Heart right ventricle (tissue), 16 donors: ENCODE measurements at places on chromosomes 16 and 17. TPM values are rescaled to one million over a fixed set of nuclear protein-coding genes. Genes with fewer than 3 reads are reported as not detected.
A peak's percentile ranks its signal among the peaks of the same experiment; 100 is the strongest.

Gene PYY
- total RNA-seq = not detected

GRCh38 chr17:32873114-32873513 lies 3.8 kb downstream of the MYO1D start:
- DNase-seq = no peak

DNA sequence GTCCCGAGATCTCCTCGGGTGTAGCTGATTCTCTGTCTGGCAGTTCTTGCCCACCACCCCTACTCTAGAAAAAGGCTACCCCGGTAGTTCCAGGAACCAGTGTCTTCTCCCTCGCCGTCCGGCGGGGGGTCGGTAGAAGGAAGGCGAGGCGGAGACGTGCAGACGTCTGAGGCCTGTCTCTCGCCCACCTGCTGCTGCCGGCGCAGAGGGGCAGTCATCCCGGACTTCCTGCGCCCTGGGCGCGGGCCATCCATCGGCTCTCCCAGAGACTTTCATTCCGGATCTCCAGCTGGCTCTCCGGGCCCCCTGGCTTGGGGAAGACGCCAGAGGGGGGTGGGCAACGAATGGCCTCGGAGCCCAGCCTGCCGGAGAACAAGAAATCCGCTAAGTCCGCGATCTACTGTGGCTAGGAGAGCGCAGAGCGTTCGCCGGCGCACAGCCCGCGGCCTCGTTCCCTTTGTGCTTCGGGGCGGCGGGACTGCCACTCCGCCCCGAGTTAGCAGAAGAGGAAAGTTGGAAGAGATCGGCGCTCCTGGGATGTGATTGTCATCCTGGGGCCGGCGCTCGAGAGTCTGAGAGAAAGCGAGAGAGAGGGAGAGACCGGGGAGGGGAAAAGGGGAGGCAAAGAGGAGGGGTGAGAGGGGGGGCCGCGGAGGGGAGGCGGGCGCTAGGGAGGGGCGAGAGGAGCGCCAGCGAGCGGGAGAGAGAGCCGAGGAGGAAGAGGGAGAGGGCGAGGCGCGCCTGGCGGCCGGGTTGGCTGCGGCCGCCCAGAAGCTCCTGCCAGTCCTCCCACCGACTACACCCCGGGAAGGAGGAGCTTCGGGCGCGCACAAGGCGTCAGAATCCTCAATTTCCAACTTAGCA lies at the start of gene IRX5:
Gene IRX5 (plus strand): TSS at position 861 of the 864 bp plus-strand sequence. CDS start 334 bp downstream, outside the sequence.
- peak; percentile 91 for DNase-seq

DNA sequence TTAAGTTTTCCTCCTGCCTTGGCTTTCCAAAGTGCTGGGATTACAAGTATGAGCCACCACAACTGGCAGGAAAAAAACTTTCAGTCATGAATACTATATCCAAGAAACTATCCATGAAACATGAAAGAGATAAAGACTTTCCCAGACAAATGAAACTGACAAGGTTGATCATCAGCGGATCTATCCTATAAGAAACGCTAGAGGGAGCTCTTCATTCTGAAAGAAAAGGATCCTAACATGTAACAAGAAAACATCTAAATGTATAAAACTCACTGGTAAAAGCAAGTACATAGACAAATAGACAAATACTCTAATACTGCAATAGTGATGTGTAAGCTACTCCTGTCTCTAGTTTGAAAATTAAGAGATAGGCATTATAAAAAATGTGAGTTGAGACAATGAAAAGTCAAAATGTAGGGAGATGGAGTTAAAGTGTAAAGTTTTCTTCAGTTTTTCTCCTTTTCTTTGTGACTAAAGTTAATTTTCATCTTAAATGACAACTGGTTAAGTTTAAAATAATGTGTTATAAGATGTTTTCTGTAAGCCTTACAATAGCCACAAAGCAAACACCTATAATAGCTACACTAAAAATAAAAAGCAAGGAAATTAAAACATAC lies 79.6 kb upstream of the TEKT1 start:
- no peak for DNase-seq

GRCh38 chr16:7452090-7452489 lies 119.4 kb downstream of the RBFOX1 start:
- no peak for DNase-seq

- no peak for DNase-seq
Measured at GRCh38 chr16:22235839-22236745, 30.0 kb downstream of the EEF2K start.

DNA sequence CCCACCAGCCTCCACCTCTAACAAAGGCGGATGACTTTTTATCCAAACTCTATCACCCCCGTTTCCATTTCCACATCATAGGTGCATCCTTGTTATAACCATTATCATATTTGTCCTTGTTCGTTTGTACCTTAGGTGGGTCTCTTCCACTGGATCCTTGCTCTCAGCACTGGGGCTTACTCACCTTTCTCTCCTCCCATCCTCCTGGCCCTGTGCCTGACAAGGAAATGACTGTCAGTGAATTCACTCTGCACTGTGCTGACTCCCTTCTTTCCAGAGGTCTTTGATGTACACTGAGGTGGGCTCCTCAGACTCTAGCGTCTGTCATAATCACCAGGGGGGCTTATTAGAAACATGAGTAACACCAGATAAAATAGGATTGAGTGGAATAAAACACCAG lies 3.1 kb downstream of the GSG1L2 start:
- DNase-seq = no peak

- DNase-seq = no peak
Measured at GRCh38 chr17:28954886-28955285, 3.6 kb upstream of the PHF12 start.

DNA sequence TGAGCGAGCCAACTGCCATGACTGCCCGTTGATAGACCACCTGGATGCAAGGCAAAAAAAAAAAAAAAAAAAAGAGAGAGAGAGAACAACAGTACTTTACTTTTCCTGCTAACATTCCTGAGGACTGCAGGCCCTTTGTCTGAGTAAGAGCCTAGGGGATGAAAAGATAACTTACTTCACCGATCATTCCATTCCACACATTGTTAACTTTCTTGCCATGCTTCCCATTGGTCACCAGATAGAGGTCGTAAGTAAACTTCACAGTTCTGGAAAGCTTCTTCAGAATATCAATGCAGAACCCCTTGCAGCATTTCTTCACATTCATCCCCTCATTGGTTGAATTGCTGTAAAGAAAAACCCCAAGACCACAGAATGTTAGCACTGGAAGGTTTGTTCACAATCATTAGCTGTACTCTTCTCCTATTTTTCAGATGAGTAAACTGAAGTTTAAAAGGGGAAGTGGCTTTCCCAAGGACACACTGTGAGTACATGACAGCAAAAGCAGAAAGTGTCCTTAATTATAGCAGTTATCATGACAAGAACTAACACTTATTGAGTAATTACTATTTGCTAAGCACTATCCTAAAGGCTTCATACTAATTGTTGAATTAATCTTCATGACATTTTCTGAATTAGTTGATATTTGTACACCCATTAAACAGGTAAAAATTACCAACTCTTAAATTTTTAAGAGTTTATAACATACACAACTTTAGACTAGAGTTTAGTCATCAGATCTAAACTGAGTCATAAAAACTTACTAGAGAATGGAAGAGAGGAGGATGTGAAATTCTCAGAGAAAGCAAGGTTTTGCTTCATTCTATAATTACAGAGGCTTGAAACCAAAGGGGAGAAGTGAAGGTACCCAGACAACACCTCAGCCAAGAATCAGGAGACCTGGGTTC lies 341.2 kb downstream of the GRIN2A start:
- DNase-seq = no peak

- no peak for DNase-seq
Measured at GRCh38 chr17:37494401-37494831, 4.7 kb downstream of the DUSP14 start.

- DNase-seq = no peak
Measured at GRCh38 chr17:81924557-81925532, 2.7 kb downstream of the MAFG start.

Gene KRTAP4-3
- not detected for total RNA-seq

DNA sequence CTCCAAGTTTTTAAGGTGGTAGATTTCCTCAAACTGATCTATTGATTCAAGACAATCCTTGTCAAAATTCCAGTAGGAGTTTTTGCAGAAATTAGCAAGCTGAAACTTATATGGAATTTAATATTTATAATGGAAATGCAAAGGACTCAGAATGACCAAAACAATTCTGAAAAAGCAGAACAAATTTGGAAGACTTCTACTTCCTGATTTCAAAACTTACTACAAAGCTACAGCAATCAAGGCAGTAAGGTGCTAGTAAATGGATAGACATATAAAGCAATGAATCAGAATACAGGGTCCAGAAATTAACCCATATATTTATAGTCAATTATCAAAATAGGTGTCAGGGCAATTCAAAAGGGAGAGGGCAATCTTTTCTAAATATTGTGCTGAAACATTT lies 11.8 kb upstream of the IL21R start:
- DNase-seq = no peak

- DNase-seq = no peak
Measured at GRCh38 chr16:79632289-79632688, 31.8 kb upstream of the MAF start.

Gene ZNF19
- total RNA-seq = 1.1 TPM

DNA sequence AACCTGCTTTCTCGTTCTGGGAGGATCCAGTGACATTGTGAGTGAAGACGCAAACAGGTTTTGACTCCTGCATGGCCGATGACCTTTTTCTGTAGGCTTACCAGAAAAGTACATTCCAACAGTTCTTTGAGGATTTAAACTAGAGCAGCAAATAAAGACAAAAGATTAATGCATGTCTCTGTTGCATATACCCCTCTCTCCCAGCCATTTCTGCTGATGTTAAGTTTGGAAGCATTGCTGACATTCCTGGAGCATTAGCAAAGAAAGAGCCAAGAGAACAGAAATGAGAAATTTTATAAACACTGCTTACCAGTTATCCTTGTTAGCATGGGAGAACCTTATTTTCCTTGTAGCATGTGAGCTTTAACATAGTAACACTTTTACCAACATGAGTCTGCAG lies 49.3 kb downstream of the SIAH1 start:
- DNase-seq = no peak

Gene IFI35
- 7.2 TPM for total RNA-seq

- peak; percentile 88 for DNase-seq
Measured at GRCh38 chr16:28538733-28539596, at the start of gene NUPR1. Gene NUPR1 (minus strand): TSS chr16:28538974. CDS start chr16:28538907, 67 bp downstream.

- no peak for DNase-seq
Measured at GRCh38 chr17:57781386-57782061, 36.4 kb upstream of the CCDC182 start.

Gene OTOP2
- not detected for total RNA-seq

Gene TNFSF13
- total RNA-seq = 5.2 TPM

DNA sequence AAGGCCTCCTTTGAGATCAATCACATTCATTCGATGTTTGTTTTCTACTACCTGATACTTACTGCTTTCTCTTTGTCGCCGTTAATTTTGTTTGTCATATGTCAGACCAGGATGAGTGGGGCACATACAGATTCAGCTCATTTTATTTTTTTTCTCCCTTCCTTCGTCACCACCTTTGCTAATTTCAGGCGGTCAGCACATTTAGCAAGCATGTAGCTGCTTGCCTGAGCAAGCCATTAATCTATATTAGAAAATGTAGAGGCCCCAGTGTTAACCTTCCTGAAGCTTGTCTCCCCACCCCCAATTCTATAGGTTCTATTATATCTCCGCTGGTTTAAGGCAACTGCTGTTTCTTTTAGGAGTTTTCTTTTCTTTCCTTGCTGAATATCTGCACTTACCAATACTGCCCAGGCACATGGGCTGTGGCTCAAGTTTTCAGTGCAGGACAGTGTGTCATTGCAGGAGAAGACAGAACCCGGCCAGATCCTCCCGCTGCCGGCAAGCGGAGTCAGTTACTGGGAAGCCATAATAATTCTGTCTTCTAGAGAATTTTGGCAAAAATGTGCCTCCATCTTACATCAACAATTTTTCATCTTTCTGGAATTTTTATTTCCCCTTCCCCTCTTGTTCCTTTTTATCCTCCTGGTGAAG lies 714.3 kb downstream of the WWOX start:
- no peak for DNase-seq

Gene FBXO39
- total RNA-seq = not detected

DNA sequence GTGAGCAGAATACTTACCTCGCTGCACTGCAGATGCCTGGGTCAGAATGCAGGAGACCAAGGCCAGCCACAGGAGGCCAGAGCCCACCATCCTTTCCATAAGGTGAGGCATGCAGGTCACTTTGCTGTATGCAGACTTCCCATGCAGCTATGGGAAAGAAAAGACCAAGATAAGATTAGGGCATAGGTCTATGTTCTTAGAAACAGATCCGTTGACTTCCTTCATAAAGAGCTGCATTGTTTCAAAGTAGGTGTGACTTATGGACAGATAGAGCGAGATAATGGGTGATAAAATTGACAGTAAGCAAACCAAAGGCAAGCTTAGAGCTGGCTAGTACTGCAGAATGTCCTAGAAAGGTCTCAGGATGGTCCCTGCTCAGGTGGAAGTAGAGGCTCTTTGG lies 992 bp downstream of the GP2 start:
- no peak for DNase-seq

DNA sequence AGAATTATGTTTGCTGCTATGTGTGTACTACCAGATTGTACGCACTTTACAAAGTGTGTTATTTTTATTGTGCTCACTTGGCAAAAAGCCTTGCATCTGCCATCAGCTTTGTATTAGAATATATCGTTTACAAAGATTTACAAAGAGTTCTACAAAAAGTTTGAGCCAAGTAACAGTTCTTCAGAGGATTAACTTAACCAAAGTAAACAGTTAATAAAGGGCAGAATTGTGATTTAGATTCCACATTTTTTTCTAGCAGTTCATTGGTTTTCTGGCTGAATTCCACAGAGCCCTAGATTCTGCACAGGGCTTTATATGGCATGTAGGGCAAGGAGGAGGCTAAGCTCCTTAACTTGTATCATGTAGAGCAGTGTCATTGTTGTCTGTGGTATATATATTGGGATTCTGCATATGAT lies 29.4 kb downstream of the UTP18 start:
- no peak for DNase-seq

Gene CTRL
- total RNA-seq = 0.96 TPM

Gene TEFM
- 11.0 TPM for total RNA-seq

DNA sequence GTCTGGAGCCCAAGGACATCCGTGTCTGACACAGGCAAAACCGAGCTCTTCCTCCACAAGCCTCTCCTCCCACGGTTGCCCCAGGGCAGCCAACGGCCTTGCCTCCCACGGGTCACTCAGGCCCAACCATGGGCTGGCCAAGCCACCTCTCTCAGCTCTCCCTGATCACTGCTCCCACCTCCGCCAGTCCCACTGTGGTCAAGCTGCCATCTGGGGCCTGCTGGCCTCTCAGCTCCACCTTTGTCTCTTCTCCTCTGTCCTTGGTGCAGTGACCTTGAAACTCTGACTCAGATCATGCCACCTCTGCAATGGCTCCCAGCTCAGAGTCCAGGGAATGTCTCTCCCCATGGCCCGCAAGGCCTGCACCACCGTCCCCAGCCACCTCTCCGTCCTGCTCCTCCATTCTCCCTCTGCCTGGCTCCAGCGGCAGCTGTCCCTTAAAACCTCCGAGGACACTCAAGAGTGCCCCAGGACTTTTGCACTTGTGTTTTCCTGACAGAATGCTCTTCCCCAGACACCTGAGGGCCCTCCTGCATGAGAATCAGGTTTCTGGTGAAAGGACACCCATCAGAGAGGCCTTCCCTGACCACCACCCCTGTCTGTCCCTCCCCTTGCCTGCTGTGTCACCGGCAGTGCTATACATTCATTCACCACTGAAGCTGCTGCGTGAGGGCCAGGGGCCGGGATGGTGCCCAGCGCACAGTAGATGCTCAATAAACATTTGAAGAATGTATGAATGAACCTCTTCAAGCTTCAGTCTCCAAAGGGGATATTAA lies 19.3 kb downstream of the PEMT start:
- DNase-seq = no peak

GRCh38 chr16:68190736-68191510 lies 45.0 kb downstream of the ESRP2 start:
- no peak for DNase-seq

Gene SEPTIN12
- not detected for total RNA-seq

- no peak for DNase-seq
Measured at GRCh38 chr16:56921571-56921970, 10.4 kb upstream of the HERPUD1 start.
